ENCODE measurements at places on chromosomes 2 and 18. TPM values are rescaled to one million over a fixed set of nuclear protein-coding genes. Genes with fewer than 3 reads are reported as not detected.

TMEM169 gene
- 2.1 TPM for total RNA-seq

SPP2 gene
- total RNA-seq, result not detected

EFR3B gene
- total RNA-seq, result 0.07 TPM

SERPINB3 gene
- total RNA-seq, result not detected

COL4A4 gene
- not detected for total RNA-seq

OR6B2 gene
- not detected for total RNA-seq

LOXHD1 gene
- total RNA-seq, result 0.05 TPM

IL1F10 gene
- not detected for total RNA-seq

MC5R gene
- 0.15 TPM for total RNA-seq

KIF5C gene
- total RNA-seq, result 18.3 TPM

POLE4 gene
- 42.4 TPM for total RNA-seq

TMEM247 gene
- total RNA-seq, result not detected

MYOM1 gene
- 1.6 TPM for total RNA-seq

SRD5A2 gene
- not detected for total RNA-seq

CXCR2 gene
- total RNA-seq, result 0.12 TPM

FHOD3 gene
- total RNA-seq, result not detected

NFATC1 gene
- total RNA-seq, result 38.2 TPM

LBX2 gene
- 0.42 TPM for total RNA-seq

FAM117B gene
- 4.6 TPM for total RNA-seq

C2orf74 gene
- total RNA-seq, result 4.6 TPM

PLA2R1 gene
- not detected for total RNA-seq

MYO5B gene
- total RNA-seq, result 0.27 TPM

ANKRD30BL gene
- not detected for total RNA-seq

FRZB gene
- total RNA-seq, result not detected

POTEJ gene
- not detected for total RNA-seq

INO80C gene
- total RNA-seq, result 28.6 TPM

FAM237A gene
- not detected for total RNA-seq

CFC1 gene
- not detected for total RNA-seq
